Amygdala (tissue), 56 donors: ENCODE measurements at places on chromosomes 5 and 9.

- no peak for DNase-seq
Measured at GRCh38 chr9:88942411-88942810, 48.9 kb upstream of the S1PR3 start.

DNA sequence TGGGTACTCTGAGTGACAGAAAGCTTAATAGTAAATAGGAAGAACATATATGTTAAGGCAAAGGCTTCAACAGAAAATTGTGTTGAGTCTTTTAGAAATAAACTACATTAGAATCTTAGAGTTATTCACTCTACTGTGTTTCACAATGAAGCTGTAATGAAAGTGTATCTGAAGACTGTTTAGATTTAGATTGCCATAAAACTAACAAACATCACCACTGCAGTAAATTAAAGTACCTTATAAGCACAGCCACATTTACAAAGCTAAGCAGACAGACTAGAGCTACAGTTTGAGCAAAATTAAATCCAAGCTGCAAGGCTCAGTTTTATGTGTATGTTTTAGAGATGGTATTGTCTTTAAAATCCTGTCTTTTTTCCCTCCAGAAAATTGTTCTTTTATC is 172.4 kb downstream of the PBX3 start:
- DNase-seq = no peak

- no peak for DNase-seq
Measured at GRCh38 chr9:130301483-130302286, 36.1 kb downstream of the HMCN2 start.

GRCh38 chr5:99037668-99038067 is 108.9 kb upstream of the CHD1 start:
- DNase-seq = no peak

DNA sequence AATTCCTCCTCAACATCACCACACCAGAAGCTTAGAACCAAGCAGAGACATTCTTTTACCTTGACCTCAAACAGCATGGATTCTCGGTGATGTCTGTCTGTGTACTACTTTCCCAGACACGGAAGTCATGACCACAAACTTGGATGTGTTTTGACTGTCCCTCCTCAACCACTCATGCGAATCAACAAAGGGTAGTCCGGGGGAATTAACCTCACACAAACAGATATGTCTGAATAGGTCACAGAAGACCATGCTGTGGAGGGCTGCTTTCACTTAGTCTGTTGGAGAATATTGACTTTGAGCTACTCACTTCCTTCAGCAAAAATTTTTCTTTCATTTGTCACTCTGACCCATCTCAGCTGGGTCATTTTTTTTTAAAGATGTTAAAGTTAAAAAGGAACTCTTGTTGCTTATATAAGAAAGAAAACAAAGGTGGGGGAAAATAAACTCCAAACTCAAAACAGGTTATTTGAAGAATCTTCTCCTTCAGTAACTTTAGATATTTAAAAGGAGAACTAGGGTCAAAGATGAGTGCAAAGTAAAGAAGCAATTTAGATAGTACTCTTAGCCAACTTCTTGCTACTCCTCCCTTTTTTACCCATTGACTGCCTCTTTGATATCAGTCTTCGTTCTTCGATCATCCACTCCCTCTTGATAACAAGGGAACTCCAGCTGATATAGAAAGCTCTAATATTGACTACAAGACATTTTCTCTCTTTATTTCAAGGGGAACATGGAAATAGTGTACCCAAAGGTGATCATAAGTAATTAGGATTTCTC is 343.4 kb upstream of the CDH6 start:
- no peak for DNase-seq

GRCh38 chr5:415928-416635 is 26.9 kb upstream of the EXOC3 start:
- no peak for DNase-seq

DNA sequence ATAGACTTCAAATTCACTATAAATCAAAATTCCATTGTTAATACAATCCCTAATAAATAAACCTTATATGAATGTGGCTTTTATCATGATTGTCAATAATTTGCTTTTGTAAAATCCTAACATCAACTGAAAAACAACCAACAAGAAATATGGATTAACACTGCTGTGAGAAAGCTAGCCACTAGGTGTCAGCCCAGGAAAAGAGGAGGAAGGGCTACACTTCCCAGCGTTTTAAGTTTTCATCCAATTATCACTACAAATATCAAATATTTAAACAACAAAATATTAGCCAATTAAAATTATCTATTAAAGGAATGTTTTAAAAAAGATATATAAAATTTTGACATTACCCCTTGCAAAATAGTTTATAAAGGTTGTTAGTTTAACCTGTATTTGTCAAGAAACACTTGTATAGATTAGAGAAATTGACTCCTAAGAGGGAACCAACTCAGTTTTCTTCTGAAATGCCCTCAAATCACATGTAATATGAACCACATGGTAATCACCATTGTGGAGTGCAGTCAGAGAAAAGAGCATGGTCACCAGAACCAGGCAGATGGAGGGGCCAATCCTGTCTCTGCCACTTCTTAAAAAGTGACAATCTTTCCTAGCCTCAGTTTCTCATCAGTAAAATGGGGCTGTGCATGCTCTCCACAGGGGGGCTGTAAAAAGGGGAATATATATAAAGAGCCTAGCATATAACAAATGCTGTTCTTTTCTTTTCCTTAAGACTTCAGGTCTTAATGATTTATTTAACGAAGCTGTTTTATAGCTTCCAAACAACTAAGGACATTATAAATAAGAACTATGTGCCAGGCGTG is 188.2 kb downstream of the CRB2 start:
- no peak for DNase-seq

DNA sequence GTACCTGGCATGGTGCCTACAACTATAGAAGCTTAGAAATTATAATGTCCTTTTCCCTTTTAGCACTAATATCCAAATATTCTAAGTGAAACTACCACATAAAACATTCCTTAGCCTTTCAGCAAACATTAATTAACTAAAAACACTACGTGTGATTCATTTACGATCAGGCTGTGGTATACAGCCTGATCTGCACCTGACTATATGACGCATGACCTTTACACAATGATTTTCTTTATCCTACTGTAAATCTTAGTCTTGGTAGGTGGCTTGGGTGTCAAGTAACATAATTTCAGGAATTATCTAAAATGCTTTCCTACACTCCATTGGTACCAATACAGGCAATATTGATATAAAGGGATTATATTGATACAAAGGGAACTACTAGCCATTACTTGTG is 686.7 kb downstream of the DTWD2 start:
- no peak for DNase-seq

- DNase-seq = no peak
Measured at GRCh38 chr5:29460971-29461559, 1732.4 kb upstream of the CDH6 start.

DNA sequence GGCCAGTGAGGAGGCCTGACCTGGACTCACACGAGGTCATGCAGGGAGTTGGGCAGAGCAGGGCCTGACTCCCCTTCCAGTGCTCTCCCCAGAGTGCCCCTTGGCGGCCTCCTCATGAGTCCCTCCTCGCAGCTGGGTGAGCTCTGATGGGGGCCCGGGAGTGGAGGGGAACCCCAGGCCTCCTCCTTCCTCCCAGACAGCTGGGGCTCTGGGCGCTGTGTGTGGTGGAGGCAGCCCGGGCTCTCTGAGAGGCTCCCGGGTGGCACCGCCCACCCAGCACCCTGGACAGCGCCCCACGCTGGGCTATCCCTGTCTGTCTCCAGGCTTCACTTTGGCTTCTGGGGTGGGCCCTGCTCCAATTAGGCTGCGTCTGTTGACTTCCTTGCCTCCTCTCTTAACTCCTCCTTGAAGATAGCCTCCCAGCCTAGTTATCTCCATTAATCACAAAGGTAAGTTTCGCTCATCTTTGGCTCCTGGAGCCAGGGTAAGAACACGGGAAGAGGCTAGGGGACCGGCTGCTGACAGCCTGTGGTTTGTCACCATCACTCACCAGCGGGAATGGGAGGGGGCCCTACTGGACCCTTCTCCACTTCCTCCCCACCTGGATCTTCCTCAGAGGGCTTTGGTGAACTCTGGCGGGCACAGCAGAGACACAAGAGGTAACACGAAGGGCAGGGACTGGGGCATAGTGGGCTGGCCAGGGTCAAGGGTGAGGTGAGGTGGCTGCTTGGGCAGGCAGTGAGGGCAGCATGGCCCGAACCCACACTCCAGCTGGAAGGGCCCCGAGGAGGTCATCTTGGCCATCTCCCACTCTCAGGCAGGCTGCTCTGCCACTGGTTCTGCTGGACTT is 13.1 kb downstream of the PSD2 start:
- no peak for DNase-seq

- no peak for DNase-seq
Measured at GRCh38 chr9:110207071-110207641, 803 bp downstream of the C9orf152 start.

DNA sequence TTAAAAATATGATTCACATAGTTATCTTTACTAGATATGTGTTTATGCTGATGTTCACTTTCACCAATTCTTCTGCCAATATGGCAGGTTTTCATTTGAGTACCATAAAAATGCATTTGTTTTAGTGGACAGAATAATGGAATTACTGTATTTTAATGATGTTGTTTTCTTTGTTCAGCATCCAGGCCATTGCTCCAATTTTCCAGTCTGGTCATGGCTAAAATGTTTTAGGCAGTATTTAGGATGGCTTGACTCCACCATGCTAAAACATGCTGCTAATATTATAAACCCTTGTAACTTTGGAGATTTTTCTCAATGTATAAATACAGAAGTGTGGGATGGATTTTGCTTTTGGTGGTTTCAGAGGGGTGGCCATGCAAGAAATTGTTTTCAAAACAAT is 273.0 kb upstream of the RPS23 start:
- DNase-seq = no peak

DNA sequence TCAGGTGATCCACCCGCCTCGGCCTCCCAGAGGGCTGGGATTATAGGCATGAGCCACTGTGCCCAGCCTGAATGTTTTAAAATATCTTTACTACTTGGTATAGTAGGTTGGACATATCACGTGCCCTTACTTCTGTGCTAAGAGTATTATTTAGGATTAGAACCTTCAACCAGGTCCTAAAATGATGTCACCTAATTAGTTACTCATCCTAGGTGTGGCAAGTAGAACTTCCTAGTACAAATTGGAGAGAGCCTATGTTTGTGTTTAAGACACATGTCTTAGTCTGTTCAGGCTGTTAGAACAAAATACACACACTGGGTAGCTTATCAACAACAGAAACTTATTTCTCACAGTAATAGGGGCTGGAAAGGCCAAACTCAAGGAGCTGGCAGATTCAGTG is 51.5 kb downstream of the ZFAND5 start:
- no peak for DNase-seq

GRCh38 chr9:6428940-6429889 is 16.2 kb downstream of the UHRF2 start:
- DNase-seq = no peak

- DNase-seq = no peak
Measured at GRCh38 chr5:122420537-122421236, 108.7 kb downstream of the SNCAIP start.

GRCh38 chr5:53893626-53894025 is 333.2 kb downstream of the NDUFS4 start:
- DNase-seq = no peak

GRCh38 chr5:156963125-156963524 is at the start of gene TIMD4:
TSS of gene TIMD4 (minus strand) at chr5:156963226. CDS start at chr5:156963198, 28 bp downstream.
- DNase-seq = no peak

DNA sequence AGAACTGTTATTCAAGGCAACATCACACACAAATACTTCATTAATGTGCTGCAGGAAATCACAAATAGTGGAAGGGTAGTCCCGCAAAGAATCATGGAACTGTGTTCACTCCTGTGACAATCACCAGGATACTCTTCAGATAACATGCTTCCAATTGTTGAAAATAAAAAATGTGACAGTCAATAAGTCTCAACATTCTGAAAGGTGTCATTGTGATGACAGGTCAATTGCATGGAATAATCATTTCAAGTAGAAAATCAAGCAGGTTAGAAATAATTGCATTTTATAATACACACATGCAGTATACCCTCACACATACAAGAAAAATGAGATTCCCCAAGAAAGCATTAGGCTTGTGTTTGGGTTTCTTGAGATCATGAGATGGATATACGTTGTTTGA is 46.4 kb upstream of the ISL1 start:
- no peak for DNase-seq

DNA sequence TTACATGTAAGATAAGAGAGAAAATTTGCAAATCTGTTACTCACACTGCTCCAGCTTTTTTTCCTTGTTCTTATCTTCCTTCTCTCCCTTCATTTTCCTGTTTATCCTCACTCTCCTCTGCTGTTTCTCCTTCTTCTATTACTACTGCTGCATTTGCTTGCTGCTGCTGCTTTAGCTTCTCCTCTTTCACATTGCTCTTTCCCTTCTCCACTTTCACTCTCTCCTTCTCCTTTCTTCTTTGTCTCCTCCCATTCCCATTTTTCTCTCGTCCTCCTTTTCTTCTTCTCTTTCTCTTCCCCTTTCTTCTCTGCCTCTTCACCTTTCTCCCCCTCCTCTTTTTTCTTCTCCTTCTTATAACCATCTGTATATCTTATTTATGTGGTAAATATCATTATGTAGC is 288.6 kb downstream of the CDH9 start:
- DNase-seq = no peak

GRCh38 chr9:32705059-32705458 is 69.6 kb upstream of the TAF1L start:
- DNase-seq = no peak

- no peak for DNase-seq
Measured at GRCh38 chr9:129336130-129336528, 158.1 kb upstream of the IER5L start.

GRCh38 chr9:4620057-4620765 is 41.9 kb upstream of the PLPP6 start:
- DNase-seq = no peak

- no peak for DNase-seq
Measured at GRCh38 chr9:99012957-99013512, 69.3 kb downstream of the COL15A1 start.
